Activated CD4-positive, alpha-beta T cell treated with anti-CD3 and anti-CD28 coated beads, Interleukin-2, amount 50 U/mL, for 24 hours (primary cell): ENCODE measurements at places on chromosomes 6 and 20.

- DNase-seq: no peak
These were observed 290.7 kb downstream of the HTR1B start for GRCh38 chr6:77172578-77172977.

- no peak for DNase-seq
These were observed 12.0 kb downstream of the CD83 start for GRCh38 chr6:14129575-14129974.

DNA sequence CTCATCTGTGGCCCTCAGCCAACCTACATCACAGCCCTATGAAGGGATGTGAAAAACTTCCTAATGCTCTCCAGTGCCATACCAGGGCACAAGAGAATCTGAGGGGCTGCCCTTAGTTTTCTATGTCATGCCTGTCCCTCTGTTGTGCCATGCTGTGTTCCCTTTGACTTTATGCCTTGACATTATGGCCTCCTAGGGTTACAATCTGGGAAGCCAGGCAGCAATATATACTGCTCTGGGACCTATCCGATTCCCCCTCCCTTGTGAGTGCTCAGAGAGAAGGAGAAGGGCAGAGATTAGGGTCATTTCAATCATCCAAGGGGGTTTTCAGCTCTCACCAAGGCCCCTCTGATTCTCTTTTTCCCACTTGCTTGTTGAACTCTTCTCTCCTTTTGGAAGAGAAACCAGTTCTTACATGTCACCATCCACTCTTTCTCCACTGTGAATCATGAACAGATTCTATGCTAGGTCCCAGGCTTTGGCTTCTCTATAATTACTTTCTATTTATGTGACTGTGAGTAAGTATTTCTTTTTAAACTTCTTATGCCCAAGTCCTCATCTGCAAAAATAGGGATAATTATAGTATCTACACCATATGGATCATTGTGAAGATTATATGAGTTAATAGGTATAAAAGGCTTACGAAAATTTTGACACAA lies 14.2 kb upstream of the FRK start:
- DNase-seq: no peak

DNA sequence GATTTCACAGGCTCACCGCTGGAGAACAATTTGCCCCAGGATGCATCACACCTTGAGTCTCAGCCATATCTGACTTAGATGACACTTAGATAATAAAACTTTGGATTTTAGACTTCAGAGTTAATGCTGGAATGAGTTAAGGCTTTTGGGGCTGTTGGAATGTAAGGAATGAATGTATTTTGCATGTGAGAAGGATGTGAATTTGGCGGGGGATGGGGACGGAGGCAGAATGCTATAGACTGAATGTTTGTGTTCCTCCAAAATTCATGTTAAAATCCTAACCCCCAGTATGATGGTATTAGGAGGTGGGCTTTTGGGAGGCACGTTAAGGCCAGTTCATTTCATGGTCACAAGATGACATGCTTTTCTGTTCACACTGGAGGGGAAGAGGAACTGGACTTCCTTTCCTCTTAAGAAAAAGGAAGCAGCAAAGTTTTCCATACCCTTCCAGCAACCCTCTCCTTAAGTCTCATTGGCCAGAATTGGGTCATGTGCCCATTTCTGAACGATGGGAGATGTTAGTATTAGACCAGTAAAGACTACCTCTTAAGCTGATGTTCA lies 5.8 kb upstream of the SRXN1 start:
- DNase-seq: no peak

GRCh38 chr20:51600016-51600420 lies 57.5 kb upstream of the NFATC2 start:
- DNase-seq: no peak

- DNase-seq: no peak
These were observed 1059.6 kb downstream of the HACE1 start for GRCh38 chr6:103799971-103800670.

- no peak for DNase-seq
These were observed 175.1 kb downstream of the JARID2 start for GRCh38 chr6:15420959-15421438.

DNA sequence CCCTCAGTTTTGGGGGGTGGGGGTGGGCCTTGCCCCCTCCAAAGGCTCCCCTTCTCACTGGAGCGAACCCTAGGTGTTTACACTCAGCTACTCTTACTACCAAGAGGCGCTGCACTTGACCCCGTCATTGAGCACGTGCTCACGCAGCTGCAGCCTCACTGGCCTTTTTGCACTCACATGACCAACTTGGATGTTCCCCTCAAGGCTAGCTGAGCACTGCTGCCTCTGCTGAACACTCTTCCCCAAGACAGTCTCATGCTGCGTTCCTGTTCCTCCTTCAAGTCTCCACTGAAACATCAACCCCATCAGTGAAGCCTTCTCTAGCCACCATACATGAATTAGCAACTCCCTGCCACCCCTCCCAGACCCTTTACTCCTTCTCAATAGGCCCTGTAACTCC lies 4.0 kb downstream of the SOD2 start:
- no peak for DNase-seq

- DNase-seq: no peak
These were observed 67.3 kb downstream of the ANKRD60 start for GRCh38 chr20:58161192-58161591.

DNA sequence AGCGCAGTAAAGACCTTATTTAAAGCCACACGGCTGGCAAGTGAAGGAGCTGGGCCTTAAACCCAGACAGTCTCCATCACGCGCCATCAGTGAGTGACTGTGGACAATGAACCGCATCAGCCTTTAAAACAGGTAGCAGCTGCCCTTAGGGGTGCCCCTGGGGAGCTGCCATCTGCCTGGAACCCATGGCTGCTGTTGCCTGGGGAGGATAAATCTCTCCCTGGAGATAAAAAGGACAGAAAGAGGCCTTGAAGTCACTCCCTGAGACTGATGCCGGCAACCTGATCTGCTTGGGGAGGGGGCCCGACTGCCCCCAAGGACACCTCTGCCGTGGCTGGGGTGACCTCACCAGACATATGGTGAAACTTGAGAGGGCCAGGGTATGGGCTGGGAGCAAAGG lies 73.5 kb downstream of the PREX1 start:
- no peak for DNase-seq

GRCh38 chr6:156689656-156690055 lies 87.5 kb upstream of the ARID1B start:
- no peak for DNase-seq

DNA sequence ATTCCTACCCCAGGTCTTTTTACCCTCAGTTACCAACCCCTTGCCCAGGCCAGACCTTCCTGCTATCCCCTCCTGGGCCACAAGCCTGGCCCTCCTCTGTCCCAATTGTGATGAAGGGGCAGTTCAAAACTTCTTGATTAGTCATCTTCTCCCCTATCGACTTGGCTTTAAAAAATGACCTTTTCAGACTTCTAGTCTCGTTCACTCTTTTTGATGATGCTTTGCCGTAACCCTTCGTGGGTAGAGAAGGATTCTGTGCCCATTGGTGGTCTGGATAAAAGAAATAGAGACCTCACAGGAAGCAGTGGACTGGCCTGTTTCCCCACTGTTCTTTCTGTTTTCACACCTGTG lies 5.5 kb downstream of the VEGFA start:
- DNase-seq: no peak

DNA sequence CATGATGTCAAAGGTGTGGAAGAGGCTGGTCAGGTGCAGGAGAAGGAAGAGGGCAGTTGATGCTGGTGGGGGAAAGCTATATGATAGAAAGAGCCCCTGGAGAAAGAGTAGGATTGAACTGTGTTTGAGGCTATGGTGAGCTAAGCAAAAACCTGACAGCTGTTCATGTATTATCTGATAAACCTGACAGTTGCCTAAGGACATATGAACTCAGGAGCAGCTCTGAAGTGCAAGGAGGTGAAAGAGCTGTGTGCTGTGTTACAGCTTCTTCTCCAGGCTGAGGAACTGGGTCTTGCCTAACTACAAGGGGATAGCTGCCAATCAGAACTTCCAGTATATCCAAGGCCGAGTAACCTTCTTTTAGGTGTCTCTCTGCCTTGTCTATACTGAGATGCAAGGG lies 81.8 kb downstream of the LCA5 start:
- DNase-seq: no peak

GRCh38 chr20:57274299-57274698 lies 7.9 kb upstream of the BMP7 start:
- no peak for DNase-seq

- no peak for DNase-seq
These were observed 26.3 kb upstream of the ZNF318 start for GRCh38 chr6:43395776-43396175.

DNA sequence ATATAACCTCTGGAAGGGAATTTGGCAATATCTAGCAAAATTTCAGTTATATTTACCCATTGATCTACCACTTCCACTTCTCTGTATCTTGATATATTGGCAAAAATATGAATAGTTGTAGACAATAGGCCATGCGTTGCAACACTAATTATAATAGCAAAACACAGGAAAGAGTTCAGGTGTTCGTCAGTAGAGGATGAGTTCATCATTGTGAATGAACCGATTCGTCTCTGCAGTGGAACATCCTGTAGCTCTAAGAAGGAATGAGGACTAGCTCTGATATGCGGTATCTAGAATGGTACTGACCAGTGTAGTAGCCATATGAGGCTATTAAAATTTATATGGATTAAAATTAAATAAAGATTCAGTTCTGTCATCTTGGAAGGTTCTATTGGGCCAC lies 8.3 kb downstream of the FAM83D start:
- DNase-seq: no peak

DNA sequence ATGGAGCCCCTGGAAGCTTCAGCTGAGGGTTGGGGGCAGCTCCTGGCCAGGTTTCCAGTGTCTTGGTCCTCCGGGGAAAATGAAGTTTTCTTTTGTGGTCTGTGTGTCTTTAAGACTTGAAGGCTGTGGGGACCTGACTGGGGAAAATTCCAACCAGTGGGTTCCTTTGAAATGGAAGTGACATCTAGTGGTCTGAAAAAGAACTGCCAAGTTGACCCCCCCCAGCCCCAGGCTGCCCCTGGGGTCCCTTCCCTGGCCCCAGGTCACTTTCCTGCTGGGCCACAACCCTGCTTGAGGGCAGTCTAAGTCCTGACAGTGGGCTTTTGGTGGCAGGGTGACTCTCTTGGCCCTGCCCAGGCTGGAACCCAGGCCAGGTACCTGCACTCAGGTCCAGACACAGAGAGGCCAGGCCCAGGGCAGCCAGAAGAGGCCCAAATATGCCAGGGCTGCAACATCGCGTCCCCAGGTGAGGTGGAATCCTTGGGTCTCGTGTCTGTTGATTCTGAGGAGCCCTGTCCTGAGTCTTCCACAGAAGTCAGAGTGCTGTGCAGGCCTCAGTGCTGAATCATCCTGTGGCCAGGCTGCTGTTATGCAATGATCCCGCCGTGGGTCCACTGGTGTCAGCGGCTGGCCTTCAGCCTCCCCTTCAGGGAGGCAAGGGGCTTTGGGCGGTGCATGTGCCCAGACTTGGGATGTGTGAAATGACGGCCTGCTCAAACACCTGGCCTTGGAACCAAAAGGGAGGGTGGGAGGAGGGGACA lies 68.4 kb downstream of the VEGFA start:
- no peak for DNase-seq

DNA sequence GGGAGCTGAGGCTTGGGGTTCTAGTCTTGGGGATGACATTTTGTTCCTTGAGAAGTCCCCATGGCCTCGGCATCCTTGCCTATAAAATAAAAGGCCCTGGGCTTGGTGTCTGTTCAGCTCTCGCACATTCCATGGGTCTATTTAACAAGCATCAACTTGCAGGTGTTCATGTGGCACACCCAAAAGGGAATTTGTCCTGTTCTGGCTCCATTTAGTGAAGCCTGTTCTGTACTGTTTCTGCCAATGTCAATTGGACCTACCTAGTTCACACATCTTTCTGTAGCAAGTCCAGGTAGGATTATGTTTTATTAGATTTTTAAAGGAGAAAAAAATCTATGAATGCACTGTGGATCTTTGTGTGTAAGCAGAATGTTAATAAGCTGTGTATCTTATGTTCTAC lies 262.0 kb downstream of the HIVEP2 start:
- DNase-seq: no peak

- DNase-seq: no peak
These were observed 129.2 kb upstream of the TENT5A start for GRCh38 chr6:81881660-81882059.
